CD4-positive, alpha-beta T cell treated with Interleukin-10 for 1 hour (primary cell): ENCODE measurements at places on chromosomes 3 and 15.

DNA sequence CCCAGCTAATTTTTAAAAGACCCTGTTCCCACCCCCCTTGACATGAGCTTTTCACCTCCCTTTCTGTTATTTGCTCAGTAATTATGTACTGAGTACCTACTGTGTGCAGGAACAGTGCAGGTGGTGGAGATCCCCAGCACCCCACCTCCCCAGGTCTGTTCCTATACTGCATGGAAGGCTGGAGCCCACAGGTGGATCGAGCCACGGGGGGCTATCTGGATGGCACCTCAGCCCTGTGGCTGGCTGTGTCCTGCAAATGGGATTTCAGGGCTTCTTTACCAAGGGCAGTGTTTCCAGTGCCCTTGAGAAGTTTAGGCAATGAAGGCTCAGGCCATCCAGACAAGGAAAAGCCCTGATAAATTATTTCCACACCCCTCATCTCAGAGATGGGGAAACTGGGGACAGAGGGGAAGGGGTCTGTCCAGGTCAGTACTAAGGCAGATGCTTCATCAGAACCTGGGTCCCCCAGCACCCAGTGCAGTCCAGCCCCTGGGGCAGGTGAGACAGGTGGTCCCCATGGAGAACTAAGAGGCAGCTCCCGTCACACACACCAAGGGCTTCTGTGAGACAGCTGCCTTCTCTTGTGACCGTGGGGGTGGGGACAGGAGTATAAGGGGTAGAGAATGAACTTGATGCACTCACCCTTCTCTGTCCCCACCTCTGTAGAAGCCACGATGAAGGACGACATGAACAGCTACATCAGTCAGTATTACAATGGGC is 109.6 kb downstream of the ETFA start:
- DNase-seq: no peak

- DNase-seq: no peak
Measured at GRCh38 chr3:26558257-26558656, 64.3 kb upstream of the LRRC3B start.

DNA sequence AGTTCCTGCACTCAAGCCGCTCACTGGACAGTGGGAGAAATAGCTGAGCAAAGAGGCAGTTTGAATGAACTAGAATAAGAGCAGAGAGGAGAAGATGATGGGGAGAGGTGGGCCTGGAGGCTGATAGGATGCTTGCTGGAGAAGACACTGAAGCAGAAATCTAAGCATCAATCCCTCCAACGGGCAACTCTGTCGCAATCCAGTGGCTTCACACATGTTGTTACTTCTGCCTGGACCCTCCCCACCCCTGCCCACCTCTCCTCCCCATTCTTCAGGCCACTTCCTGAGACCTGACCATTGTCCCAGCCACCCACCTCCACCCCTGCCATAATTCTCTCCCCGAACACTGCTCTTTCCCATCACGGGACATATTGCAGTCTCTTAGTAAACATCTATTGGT is 76.0 kb downstream of the SRGAP3 start:
- no peak for DNase-seq

DNA sequence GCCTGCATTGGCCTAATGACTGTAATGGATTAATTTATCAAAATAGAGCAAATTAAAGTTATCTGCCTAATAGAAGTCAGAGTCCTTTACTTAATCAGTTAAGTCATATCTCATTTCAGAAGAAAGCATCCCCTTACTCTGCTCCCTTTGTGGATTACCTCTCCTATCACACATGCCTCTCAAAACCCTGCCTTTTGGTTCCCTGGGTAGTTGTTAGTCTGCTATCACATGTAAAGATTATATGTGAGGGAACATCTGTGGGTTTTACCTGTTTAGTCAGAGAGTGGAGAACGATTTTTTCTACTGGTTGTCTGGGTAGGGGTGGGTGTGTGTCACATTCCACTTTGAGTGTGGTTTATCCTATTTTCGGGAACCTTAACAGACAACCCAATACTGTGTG is 16.4 kb downstream of the UBE2E2 start:
- no peak for DNase-seq

GRCh38 chr3:180391001-180391400 is 211.0 kb upstream of the TTC14 start:
- no peak for DNase-seq
